ENCODE measurements at places on chromosomes 3 and 15.

DNA sequence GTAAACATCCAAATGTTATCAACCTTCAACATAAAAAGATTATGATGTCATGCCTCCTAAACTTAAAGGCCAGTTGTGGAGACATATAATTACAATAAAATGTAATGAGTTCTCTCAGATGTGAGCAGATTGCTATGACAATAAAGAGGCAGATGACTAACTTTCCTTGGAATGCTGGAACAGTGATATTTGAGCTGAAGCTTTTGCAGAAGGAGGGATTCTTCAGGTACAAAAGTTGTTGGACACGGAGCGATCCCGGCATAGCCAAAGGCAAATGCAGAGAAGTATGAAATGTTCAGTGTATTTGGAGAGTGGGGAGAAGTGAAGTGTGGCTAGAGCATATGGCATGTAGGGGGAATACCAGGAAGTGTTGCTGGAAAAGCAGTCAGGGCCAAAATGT, 520.1 kb downstream of the FGF12 start:
- DNase-seq = no peak

- no peak for DNase-seq
These were observed 171.4 kb downstream of the ARRDC4 start for GRCh38 chr15:98131924-98132323.

GRCh38 chr3:167895684-167896083, 160.2 kb downstream of the SERPINI1 start:
- no peak for DNase-seq

DNA sequence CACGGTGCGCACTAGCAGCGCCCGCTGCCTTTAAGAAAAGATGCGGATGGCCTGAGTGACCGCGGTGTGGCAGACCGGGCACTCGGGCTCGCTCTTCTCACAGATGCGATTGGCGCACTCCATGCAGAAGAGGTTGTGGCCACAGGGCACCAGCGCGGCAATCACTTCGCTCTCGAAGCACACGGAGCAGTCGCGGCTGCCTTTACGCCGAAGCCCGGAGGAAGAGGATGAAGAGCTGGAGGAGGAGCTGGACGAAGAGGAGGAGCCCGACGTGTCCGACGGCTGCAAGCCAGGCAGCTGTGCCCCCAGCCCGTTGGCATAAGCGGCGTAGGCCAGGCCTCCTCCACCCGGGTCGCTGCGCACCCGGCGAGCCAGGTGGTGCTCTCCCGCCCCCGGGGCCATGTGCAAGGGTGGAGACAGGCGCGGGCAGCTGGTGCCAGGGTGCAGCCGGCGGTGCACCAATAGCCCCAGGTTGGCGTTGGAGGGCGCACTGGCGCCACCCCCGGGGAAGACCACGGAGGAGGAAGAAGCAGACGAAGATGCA, 2.6 kb downstream of the MEX3B start:
- DNase-seq = no peak

DNA sequence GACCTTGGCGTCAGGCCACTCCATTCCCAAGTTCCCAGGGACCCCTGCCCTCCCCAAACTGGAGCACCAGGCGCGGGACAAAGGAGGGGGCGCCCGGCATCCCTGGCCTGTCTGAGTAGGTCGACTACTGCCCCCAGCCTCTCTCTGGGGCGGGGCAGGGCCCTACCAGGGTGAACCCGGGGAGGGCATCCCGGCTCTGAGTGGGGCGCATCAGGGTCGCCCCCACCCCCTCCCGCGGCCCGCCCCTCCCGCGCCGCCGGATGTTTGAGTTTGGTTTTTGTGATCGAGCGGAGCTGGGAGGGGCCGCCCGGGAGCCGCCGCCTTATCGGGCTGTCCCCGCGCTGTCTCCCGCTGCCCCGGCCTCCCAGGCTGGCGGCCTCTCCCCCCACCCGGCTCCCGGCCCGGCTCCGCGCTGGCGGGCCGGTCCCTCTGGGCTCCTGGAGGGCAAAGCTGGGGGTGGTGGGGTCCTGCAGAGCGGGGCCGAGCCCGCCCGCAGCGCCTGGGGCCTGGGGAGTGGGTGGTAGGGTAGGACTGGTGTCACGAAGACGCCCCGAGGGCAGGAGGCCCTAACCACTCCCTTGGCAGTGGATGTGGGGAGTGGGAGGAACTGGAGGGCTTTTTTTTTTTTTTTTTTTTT, 47.2 kb upstream of the SMAD6 start:
- DNase-seq = no peak

DNA sequence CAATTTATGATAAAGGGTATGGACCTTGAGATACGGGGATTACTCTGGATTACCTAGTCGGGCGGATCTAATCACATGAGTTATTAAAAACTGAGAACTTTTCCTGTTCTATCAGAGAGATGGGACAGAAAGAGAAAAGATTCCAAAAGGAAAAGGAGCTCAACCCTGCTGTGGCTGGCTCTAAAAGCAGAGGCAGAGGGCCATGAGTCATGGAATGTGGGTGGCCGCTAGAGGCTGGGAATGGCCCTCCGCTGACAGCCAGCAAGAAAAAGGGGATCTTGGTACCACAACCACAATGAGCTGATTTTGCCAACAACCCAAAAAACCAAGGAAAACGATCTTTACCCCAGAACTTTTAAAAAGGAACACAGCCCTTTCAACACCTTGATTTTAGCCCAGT, 210.0 kb downstream of the MAGI1 start:
- no peak for DNase-seq

GRCh38 chr3:12687948-12688347, 24.0 kb upstream of the RAF1 start:
- DNase-seq = no peak

DNA sequence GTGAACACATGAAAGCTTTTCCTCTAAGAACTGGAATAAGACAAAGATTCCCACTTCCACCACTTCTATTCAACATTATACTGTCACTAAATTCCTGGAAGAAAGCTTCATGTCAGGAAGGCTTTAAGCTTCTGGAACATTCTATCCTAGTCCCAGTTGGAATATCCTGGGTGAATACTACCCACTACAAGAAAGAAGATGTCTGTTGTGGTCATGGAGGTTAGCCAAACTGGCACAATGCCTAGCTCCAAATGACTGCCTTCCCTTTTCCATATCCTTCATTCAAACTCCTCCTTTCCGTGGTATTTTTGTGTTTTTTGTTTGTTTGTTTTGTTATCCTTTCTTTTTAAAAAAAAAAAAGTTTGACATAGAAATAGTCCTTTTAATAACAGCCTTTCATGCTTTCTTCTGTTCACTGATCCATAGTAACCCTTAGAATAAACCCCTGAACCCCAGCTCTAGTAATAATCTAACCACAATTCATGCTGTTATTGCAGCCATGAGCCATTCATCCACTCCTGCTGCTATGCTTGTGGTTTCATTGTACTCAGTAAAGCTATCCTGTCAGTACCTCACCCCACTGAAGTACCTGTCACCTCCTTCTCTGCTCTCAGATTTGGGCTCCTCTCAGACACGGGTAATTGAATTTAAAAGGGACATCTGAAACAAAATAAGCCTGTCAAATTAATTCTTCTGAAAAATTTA, 447.5 kb downstream of the IGSF11 start:
- DNase-seq = no peak

- no peak for DNase-seq
These were observed 52.8 kb upstream of the DGKG start for GRCh38 chr3:186414735-186415419.
